ENCODE measurements at places on chromosomes 16 and 17. TPM values are rescaled to one million over a fixed set of nuclear protein-coding genes. Genes with fewer than 3 reads are reported as not detected.

- no peak for DNase-seq
These were observed 3.4 kb downstream of the ZNF469 start for GRCh38 chr16:88385831-88386815.

DNA sequence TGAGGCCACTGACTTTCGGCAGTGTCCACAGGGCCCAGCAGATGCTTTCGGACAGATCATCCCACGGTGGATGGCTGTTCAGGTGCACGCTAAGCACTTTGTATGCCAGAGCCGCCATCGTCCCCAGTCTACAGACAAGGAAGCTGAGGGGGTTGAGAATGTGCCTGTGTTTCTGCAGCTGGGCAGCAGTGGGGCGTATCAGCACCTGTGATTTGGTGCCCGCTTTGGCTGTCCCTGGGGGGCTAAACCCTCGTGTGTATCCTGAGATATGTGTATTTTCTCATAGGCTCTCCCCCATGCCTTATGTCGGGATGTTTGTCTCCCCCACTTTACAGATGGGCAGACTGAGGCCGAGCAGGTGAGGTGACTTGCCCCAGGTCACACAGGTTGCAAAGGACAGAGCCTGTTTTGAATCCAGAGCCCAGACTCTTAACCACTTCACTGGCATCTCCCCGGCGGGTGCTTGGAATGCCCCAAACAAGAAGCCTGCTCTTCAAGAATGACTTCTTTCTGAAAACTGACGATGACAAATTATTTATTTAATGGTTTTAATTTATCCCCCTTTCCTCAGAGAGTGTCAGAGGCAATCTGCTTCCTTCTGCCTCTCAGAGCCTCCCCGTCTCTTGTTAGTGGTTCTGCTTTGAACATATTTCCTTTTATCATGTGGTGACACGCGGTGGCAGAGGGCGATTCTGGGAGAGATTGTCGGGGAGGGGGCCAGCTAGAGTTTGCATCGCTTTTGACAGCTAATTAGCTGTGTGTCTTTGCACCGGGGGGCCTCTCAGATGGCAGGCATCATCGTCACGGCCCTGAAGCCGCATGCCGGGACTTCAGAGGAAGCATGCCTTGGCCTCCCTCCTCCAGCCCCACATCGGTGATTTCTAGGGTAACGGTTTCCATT lies 149.6 kb upstream of the CIBAR2 start:
- no peak for DNase-seq

DNA sequence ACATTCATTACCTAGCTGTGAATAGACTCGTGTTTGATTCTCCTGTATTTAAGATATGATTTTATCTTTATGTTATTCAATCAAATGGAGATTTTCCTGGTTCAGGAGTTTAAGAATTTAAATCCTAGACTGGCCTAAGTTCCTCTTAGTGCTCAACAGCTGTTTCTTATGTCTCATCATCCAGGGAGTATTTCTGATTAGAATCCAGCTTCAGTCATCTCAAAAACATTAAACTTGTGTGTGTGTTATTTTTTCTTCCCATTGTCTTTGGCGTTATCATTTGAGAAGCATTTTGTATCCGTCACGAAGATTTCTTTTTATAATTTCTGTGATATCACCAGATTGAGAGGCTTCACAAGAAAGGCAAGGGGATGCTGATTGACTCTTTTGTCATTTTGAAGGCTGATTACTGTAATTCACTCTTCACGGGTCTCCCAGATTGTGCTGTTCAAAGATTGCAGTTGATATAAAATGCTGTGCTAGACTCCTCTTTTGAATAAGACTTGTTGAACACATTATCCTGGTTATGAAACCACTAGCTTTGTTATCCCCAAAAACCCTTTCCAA lies 204.8 kb downstream of the CDH8 start:
- DNase-seq = no peak

The SECTM1 gene
- 1.9 TPM for total RNA-seq

GRCh38 chr16:2830355-2830695 lies 222 bp downstream of the ZG16B start:
- no peak for DNase-seq

DNA sequence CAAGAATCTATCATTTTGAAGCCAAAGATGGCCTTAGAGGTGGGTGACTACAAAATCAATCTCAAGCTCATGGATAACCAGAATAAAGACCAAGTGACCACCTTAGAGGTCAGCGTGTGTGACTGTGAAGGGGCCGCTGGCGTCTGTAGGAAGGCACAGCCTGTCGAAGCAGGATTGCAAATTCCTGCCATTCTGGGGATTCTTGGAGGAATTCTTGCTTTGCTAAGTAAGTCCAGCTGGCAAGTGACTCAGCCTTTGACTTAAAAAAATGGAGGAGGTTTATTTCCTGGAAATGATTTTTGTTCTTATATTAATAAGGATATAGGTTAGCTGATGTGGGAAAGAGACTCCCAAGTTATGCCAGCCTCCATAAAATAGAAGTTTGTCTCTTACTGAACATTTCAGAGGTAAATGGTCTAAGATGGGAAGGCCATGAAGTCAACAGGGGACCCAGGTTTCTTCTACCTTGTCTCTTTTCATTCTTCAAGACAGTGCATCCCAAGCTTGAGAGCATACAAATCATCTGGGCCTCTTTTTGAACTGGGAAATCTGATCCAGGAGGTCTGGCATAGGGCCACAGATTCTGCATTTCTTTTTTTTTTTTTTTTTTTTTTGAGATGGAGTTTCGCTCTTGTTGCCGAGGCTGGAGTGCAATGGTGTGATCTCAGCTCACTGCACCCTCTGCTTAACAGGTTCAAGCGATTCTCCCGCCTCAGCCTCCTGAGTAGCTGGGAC lies 19.8 kb upstream of the TANGO6 start:
- DNase-seq = peak; percentile 68

The CDRT15 gene
- not detected for total RNA-seq

The C16orf78 gene
- not detected for total RNA-seq
